ENCODE measurements at places on chromosomes 12 and 14. TPM values are rescaled to one million over a fixed set of nuclear protein-coding genes. Genes with fewer than 3 reads are reported as not detected.

The FGF23 gene
- total RNA-seq = not detected

The TAS2R14 gene
- total RNA-seq = 0.80 TPM

The SYCP3 gene
- 0.12 TPM for total RNA-seq

The MYBPC1 gene
- 0.40 TPM for total RNA-seq

The NUP107 gene
- total RNA-seq = 27.0 TPM

The ZC3H10 gene
- total RNA-seq = 1.8 TPM

The CARMIL3 gene
- 0.48 TPM for total RNA-seq

The METTL3 gene
- total RNA-seq = 20.9 TPM

The RFLNA gene
- total RNA-seq = not detected

The TAMALIN gene
- 3.9 TPM for total RNA-seq

The C12orf43 gene
- 7.9 TPM for total RNA-seq

The SERPINA1 gene
- total RNA-seq = 4.3 TPM

The CLEC2A gene
- not detected for total RNA-seq

The AMN gene
- 12.4 TPM for total RNA-seq

The CEBPE gene
- total RNA-seq = not detected

The BIN2 gene
- total RNA-seq = 1.5 TPM

The CLEC1B gene
- total RNA-seq = not detected

The ZNF740 gene
- 19.6 TPM for total RNA-seq

The MTERF2 gene
- 2.8 TPM for total RNA-seq

The LTBR gene
- total RNA-seq = 84.2 TPM

The ADAM20 gene
- 0.80 TPM for total RNA-seq

The SNRNP35 gene
- total RNA-seq = 10.4 TPM

The WDHD1 gene
- 8.7 TPM for total RNA-seq

The TTC9 gene
- total RNA-seq = 40.5 TPM

The FERMT2 gene
- 4.1 TPM for total RNA-seq

The KRT83 gene
- total RNA-seq = not detected

The ASB2 gene
- 1.00 TPM for total RNA-seq

The HPD gene
- 0.28 TPM for total RNA-seq

The MMP14 gene
- total RNA-seq = 109 TPM

The SPTLC2 gene
- total RNA-seq = 40.1 TPM

The SYNDIG1L gene
- total RNA-seq = not detected

The FGD4 gene
- total RNA-seq = 17.4 TPM

The TOMM20L gene
- total RNA-seq = not detected

The LRTM2 gene
- total RNA-seq = not detected

The GLIPR1L1 gene
- total RNA-seq = not detected

The ERBB3 gene
- 68.1 TPM for total RNA-seq

The CLEC4A gene
- total RNA-seq = 0.96 TPM

The SELPLG gene
- 0.76 TPM for total RNA-seq

The BATF gene
- 0.84 TPM for total RNA-seq

The MYF6 gene
- total RNA-seq = not detected

The CRIP1 gene
- total RNA-seq = 42.6 TPM

The TRMT5 gene
- 9.6 TPM for total RNA-seq
